ENCODE measurements at places on chromosomes 5 and 9.

- no peak for DNase-seq
Observed at GRCh38 chr9:113219969-113220368, 1.1 kb downstream of the FKBP15 start.

- no peak for DNase-seq
Observed at GRCh38 chr5:127290019-127290945, at the start of gene MEGF10. MEGF10 (plus strand) TSS chr5:127290796; CDS start chr5:127331309, 40,513 bp downstream.

DNA sequence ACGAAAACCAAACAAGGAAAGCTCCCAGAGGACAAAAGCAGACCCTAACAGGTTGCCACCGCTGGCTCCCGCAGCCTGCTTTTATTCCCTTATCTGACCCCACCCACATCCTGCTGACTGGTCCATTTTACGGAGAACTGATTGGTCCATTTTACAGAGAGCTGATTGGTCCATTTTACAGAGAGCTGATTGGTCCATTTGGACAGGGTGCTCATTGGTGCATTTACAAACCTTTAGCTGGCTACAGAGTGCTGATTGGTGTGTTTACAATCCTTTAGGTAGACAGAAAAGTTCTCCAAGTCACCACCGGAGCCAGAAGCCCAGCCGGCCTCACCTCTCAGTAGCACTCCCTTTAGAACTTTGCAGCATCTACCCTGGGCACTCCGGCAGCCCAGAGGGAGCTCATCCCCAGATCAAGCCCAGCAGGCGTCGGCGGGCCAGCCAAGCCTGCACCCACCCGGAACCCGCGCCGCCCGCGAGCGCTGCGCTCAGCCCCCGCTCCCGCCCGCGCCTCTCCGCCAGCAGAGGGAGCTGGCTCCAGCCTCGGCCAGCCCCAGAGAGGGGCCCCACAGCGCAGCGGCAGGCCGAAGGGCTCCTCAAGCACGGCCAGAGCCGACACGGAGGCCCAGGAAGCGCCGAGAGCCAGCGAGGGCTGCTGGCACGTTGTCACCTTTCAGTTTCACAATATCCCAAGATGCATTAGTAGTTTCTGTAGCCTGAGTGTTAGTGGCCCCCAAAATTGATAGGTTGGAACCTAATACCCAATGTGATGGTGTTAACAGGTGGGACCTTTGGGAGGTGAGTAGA, 35.3 kb upstream of the CLPTM1L start:
- no peak for DNase-seq

DNA sequence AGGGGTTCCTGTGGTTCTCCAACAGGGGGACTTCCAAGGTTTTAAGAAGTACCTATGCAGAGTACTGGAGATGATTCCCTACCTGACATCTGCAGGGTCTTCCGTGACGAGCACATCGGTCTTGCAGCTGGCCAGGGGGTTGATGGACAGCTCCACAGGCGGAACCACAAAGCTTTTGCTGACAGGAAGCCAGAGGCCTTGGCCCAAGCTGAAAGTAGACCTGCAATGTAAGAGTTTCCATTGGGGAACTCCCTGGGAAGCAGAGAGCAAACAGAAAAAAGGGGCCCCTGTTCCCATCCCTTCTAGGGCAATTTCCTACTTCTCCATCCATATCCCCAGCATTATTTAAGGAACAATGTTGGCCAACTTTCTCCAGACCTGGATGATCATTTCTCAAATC, 288.0 kb downstream of the TRIM32 start:
- DNase-seq = no peak

GRCh38 chr9:109789556-109789955, 9.6 kb downstream of the PALM2AKAP2 start:
- no peak for DNase-seq

GRCh38 chr5:146510559-146511125, 5.3 kb downstream of the GPR151 start:
- DNase-seq = no peak

DNA sequence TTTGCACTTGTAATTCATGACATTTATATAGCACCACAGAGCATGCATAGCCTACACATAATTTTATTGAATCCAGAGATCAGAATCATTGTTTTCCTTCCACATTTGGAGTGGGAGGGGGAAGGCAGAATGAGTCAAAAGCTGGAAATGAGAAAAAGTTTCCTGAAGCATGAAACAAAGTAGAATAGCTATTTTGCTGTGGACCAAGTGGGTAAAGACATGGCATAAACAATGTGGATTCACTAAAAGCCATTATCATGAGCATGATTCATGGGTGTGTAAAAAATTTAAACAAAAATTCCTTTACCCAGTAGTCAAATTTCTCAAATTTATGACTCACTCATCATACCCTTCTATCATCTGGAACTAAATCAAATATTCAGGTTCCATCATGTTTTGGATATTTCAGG, 97.9 kb downstream of the YIPF5 start:
- no peak for DNase-seq

- no peak for DNase-seq
Observed at GRCh38 chr9:96478829-96479371, 28.9 kb downstream of the HABP4 start.

GRCh38 chr5:40503439-40503838, 176.3 kb upstream of the PTGER4 start:
- no peak for DNase-seq

- no peak for DNase-seq
Observed at GRCh38 chr5:151591144-151591819, at the start of gene FAT2. FAT2 (minus strand) TSS chr5:151591331; CDS start chr5:151568931, 22,400 bp downstream.

All from cortex of kidney (tissue), 1 donor.